ENCODE measurements at places on chromosomes 11 and 22.

GRCh38 chr22:45516923-45517675 is 14.4 kb downstream of the FBLN1 start:
- peak; percentile 33 for DNase-seq

GRCh38 chr11:67353317-67354074 is at the start of gene POLD4:
TSS of gene POLD4 (minus strand) at chr11:67353546. CDS start at chr11:67353399, 147 bp downstream.
- DNase-seq = peak; percentile 81

DNA sequence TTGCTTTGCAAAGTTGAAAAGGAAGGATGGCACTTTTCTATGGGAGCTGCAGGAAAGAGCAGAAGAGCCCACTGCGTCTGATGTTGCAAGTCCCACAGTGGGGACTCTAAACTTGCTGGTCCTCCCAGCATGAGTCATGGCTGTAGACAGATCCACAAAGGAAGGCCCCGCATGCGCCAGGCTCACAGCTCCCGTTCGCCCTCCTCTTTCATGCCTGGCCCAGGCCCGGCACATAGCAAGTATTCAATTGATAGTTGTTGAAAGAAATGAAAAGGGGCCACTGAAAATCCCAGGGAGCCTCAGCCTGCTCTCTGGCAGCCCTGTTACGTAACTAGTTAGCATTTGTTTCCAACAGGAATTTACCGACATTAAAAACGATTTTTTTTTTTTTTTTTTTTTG is 18.9 kb downstream of the AP1B1 start:
- no peak for DNase-seq

- DNase-seq = no peak
Observed at GRCh38 chr11:19763330-19763729, 50.7 kb downstream of the NAV2 start.

DNA sequence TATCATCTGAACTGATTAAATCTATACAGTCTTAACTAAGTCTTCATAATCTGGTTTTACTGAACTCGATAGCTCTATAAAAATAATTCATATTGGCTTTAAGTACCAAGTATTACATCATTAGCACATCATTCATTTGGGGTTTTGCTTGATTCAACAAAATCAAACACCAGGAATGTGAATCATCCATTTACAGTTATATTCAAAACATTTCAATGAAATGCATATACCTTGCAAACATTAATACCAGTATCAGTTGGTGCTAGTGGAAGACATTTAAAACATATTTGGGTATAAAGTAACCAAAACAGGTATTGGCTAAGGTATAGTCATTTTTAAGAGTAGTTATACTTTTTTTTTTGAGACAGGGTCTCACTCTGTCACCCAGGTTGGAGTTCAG is 12.2 kb upstream of the CCDC89 start:
- no peak for DNase-seq

DNA sequence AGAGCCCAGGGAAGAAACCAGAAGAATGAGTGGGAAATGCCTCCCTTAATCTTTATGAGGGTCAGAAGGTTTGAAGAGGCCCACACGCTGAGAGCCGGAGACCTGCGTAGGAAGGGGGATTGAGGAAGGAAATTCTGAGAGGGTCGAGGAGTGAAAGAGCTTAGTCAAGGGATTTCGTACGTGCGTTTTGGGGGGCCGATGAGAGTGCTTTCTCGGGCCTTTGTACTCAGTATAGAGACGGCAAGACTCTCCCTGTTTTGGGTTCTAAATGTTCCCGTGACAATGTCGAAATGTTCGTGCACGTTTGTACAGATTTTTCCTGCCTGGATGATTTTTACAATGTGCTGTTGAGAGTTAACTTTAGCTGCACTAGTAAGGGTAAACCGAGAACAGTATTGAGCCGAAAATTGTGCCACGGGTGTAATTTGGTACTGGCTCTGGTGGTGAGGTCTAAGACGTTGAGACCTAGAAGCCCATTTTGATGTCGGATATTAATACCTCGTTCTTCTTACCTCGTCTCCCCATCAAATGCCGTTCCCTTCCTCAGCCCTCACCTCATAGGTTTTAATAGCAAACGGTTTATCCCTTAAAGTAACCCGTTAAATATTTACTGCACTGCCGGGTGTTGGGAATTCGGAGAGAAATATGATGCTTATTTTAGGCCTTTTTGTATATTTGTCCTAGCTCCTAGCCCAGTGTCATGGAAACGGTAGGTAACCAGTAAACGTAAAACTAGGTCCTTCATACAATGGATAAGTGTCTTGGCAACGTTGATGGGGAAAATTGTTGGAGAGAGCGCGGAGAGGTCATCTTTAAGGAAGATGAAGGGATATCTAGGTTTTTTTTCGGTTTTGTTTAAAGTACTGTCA is 734 bp downstream of the C11orf58 start:
- DNase-seq = peak; percentile 7

DNA sequence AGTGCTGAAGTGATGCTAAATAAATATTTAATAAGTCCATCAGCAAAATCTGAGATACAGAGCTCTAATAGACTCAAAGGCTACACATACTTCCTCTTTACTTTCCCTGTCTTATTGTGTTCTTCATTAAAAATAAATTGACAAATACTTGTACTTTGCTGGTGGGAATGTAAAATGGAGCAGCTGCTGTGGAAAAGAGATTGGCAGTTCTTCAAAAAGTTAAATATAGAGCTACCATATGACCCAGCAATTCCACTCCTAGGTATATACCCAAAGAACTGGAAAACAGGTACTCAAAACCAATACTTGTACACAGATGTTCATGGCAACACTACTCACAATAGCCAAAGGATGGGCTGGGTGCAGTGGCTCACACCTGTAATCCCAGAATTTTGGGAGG is 76.0 kb downstream of the RBFOX2 start:
- DNase-seq = no peak

DNA sequence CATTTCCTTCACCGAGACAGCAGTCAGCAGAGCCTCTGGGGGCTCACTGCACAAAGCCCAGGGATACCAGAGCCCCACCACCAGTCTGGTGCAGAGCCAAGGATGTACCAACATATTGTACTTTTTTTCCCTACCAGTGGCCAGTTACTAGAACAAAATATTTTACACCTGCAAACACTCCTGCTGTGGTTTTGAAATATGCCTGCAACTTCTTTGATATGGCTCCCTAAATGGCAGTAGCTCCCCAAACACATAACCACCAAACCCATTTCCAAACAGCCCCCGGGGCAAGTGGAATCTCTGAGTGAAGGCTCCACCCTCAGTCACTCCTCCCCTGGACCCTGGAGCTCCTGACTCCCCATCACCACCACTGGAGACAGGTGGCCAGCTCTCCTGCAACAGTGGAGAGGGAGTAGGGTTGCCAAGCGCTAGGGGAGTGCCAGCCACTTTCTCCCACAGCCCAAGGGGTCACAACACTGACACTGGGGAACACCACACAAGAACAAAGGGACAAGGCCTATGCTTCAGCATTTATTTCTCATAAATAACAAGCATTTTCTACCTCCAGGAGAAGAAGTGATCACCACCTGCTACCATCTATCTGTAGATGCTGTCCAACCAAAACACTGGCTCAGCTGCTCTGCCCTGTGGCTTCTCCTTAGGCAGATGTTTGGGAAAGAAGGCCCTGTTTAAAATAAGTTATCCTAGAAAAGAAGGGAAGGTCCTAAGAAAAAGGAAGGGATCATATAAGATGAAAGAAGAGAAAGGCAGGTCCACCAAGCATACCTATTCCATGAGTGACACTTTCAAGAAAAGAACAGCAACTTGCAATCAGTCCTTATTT is 15.1 kb downstream of the DGCR2 start:
- DNase-seq = no peak

GRCh38 chr11:3826721-3827120 is 14.0 kb downstream of the RHOG start:
- no peak for DNase-seq

DNA sequence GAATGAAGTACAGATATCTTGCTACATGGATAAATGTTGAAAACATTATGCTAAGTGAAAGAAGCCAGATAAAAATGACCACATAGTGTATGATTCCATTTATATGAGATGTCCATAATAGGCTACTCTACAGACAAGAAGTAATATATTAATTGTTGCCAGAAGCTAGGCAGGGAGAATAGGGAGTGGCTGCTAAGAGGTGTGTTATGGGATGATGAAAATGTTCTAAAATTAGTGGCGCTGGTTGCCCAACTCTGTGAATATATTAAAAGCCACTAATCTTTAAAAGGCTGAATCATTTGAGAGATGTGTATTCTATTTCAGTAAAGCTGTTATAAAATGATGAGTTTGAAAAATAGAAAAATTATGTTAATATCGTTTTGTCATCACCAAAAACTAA is 144.4 kb downstream of the NCAM1 start:
- DNase-seq = no peak

- no peak for DNase-seq
Observed at GRCh38 chr22:19970479-19971275, 29.1 kb upstream of the TXNRD2 start.

GRCh38 chr11:111843661-111844060 is 27.7 kb downstream of the ALG9 start:
- no peak for DNase-seq

DNA sequence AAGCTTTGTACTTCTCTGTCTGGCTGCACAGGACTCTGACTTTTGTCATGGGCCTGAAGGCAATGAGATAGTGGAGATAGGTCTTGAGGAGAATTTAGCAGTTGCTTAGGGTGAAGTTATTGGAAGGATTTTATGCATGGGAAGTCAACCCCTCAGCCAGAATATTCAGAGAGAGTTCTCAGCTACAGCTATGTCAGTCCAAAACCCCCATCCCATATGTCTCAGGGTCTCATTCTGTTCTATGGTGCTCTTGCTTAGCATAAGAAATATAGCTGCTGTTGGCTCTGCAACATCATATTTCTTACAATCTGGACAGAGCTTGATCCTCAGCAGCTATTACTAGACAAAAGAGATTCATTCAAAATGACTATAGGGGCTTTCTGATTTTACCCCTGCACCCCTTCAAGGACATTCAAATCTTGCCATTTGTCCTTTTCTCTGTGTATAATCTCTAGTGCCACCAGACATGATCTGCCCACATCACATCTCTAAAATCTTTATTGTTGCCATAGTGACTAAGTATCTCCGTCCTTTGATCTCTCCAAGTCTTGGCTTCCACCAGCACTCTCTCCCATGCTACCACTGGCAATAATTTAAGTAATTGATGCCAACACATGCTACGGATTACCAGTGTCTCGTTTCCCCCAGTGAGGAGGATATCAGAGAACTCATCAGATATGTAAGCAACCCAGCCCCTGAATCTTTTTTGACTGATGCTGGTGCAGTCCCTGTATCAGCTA is 327.1 kb upstream of the ISX start:
- DNase-seq = no peak

DNA sequence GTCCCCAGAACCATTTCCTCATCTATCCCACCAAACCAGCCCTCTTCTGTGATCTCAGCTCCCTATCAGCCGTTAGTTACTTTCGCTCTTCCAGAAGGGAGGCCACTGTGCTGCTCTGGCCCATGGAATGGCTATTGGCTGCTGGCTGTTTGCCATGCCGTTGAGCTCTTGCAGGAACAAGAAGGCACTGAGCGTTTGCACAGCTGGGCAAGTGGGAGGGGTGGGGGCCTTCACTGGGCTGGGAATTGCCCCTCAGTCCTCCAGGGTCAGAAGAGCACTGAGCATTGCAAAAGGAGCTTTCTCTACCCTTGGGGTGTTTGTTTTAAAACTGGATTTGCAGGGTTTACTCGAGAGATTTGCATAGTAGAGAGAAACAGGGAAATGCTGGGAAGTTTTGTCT is 129.0 kb upstream of the PARVA start:
- no peak for DNase-seq

DNA sequence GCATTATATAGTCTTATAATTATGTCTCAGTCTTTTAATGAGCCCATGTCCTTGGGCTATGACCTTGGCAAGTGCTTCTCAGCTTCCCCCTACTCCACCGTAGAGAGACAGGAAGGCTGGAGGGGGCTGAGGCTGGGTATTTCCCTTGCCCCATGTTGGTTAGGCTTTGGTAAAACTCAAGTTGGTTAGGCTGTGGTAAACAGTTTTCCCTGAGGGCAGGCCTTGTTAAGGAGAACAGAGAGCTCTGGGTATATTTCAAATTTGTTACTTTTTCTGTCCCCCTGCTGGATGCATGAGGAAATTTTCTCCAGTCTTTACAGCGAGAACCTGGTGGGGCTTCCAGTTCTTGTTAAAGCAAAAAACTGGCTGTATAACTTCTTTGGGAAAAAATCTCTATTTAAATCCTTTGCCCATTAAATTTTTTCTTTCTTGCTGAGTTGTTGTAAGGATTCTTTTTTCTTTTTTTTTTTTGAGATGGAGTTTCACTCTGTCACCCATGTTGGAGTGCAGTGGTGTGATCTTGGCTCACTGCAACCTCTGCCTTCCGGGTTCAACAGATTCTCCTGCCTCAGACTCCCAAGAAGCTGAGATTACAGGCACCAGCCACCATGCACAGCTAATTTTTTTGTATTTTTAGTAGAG is 12.2 kb upstream of the DCHS1 start:
- DNase-seq = no peak

- peak; percentile 55 for DNase-seq
Observed at GRCh38 chr11:31810779-31811647, at the start of gene PAX6. TSS of gene PAX6 (minus strand) at chr11:31811322. CDS start at chr11:31806411, 4,911 bp downstream.

DNA sequence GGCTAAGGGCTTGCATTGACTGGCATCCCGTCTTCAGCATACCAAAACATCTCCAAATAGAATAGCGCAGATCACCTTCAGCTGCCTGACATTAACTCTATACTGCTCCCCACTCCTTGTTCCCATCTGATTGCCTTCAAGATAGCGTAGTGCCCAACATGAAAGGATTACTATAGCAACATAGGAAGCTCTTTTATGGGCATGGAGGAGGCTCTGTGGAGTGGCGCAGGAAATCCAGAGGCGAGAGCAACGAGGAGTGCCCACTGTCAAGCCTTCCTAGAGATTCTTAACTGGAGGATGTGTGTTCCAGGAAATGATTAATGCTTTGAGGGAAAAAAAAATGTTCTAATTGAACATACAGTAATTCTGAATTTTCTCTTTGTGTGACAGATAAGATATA is 213.3 kb downstream of the CADM1 start:
- DNase-seq = no peak

- DNase-seq = no peak
Observed at GRCh38 chr11:27458182-27458581, 14.4 kb downstream of the LGR4 start.
